ENCODE measurements at places on chromosomes 12 and 14.

DNA sequence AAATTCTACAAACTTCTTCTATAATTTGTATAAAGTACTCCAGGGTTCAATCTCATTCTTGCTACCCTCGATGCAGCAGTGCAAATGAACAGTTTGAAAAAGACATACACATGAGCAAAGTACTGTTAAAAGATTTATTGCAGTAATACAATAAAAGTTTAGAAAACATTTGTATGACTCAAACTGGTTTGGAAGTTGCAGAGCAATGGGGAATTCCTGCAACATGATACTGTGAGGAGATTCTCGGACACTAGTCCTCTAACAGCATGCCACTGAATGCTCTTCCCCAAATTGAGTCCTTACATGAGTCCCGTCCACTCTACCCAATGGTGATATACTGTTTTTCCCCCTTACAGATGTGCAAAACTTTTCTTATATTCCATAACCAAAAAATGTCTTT, 45.4 kb downstream of the ATG14 start:
- DNase-seq = peak; percentile 77

GRCh38 chr14:66085665-66086064, 400.5 kb upstream of the CCDC196 start:
- no peak for DNase-seq

- DNase-seq = no peak
Measured at GRCh38 chr12:46108721-46109120, 118.3 kb upstream of the SCAF11 start.

GRCh38 chr14:65915125-65915524, 502.6 kb downstream of the FUT8 start:
- peak; percentile 9 for DNase-seq

- DNase-seq = peak; percentile 67
Measured at GRCh38 chr12:15982471-15982870, 71.3 kb downstream of the DERA start.

- peak; percentile 88 for DNase-seq
Measured at GRCh38 chr14:69685716-69686115, 74.3 kb downstream of the SUSD6 start.

- peak; percentile 0 for DNase-seq
Measured at GRCh38 chr14:41899416-41899815, 292.7 kb downstream of the LRFN5 start.

GRCh38 chr12:49972641-49973360, at the start of gene AQP6:
Gene AQP6, plus strand, starts transcription at chr12:49972947. Its CDS starts 227 bp downstream, at chr12:49973174.
- DNase-seq = no peak

DNA sequence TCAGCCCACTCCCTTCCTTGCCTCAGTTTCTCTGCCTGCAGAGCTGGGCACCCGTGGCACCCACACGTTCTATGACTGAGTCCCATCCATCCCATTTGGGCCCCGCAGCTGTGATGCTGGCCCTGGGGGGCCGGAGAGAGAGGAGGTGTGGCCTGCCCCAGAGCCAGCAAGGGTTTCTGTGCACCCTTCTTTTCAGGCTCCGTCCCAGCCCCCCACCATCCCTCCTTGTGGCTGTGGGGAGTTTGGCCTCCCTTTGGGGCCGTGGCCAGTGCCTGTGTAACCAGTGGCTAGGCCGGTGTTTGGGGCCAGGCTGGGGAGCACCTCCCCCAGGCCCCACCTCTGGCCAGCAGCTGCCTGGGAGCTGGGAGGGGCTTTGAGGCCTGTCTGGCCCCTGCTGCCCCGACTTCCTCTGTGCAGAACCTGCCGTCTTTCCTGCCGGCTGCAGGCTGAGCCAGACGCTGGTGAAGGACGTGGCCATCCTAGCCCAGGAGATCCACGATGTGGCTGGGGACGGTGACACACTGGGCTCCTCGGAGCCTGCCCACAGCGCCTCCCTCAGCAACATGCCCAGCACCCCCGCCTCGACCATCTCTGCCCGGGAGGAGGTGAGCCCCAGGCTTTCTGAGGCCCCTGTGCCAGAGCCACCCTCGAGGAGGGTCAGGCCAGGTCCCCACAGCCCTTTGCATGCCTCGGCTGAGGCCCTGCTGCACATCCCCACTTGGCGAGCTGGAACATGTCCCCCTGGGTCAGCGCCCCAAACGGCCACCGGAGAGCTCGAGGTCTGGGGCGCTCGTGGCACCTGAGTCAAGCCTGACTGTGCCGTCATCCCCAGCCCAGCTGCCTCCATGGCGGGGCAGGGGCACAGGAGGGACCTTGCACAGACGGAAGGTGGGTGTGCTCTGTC, 27.7 kb downstream of the CEP170B start:
- no peak for DNase-seq

- peak; percentile 61 for DNase-seq
Measured at GRCh38 chr14:50804181-50804721, 26.7 kb downstream of the NIN start.

GRCh38 chr14:92652413-92653151, 95.8 kb downstream of the LGMN start:
- no peak for DNase-seq

GRCh38 chr12:25051656-25052195, 102.8 kb upstream of the BCAT1 start:
- no peak for DNase-seq

GRCh38 chr14:67821121-67821520, 1.5 kb downstream of the RAD51B start:
- no peak for DNase-seq

DNA sequence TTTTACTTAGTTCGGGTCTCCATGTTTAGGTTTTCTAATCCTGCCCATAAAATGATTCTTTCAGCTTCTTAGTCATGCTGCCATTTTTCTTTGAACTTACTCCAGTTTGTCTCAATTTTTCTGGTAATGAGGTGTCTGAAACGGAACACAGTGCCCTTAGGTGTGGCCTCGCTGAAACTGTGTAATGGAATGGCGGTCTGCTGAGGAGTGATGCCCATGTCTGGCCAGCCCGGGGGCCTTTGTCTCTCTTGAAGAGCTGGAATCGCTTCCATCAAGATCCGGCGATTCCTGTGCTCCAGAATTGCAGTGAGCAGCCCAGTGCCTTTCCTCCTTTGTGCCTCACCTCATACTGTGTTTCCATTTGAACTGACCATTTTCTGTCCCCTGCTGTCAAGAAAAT, 112.5 kb downstream of the FBXL14 start:
- no peak for DNase-seq

- peak; percentile 8 for DNase-seq
Measured at GRCh38 chr14:42665083-42665482, 1058.4 kb downstream of the LRFN5 start.

DNA sequence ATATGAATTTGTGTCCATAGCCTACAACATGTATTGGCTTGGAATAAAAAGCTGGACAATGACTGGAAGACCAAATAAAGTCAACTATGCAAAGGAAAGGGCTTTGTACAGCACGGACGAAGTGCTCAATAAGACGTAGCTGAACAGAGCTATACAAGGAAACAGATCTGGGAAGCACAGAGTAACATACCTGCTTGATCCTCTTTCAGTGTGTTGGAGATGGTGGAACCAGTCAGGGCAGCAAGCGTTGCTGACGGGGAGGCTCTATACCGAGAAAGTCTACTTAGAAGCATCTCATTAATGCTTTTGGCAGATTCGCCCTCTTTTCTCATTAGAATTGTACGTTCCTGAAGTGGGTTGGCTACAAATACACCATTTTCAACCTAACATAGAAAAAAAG, 99.3 kb downstream of the HECTD4 start:
- no peak for DNase-seq

GRCh38 chr12:122203301-122204166, at the start of gene B3GNT4:
Gene B3GNT4, plus strand, starts transcription at chr12:122203709. Its CDS starts 910 bp downstream, at chr12:122204619.
- DNase-seq = peak; percentile 49

- no peak for DNase-seq
Measured at GRCh38 chr12:66804563-66804974, 125.7 kb upstream of the GRIP1 start.

DNA sequence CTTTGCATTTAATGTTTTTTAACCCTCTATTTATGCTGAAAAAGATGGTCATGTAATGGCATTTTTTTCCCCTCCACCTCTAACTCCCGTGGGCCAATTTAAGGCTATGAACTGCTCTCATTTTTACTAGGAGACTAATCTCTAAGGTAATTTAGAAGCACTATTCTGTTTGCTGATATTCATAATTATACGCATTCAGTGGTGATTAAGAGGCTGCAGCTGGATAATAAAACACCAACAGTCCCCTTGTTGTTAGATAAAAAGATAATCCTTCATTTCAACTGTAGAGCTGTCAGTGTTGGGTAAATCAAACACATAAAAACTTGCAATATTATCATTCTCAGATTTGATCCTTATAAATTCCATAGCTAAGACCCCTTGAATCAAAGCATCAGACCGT, 8.9 kb downstream of the MYO1H start:
- no peak for DNase-seq

- DNase-seq = no peak
Measured at GRCh38 chr12:6394398-6394797, 10.4 kb downstream of the LTBR start.

Measured in iris pigment epithelial cell (primary cell).